ENCODE measurements at places on chromosomes 1 and 21.
A peak's percentile ranks its signal among the peaks of the same experiment; 100 is the strongest.

DNA sequence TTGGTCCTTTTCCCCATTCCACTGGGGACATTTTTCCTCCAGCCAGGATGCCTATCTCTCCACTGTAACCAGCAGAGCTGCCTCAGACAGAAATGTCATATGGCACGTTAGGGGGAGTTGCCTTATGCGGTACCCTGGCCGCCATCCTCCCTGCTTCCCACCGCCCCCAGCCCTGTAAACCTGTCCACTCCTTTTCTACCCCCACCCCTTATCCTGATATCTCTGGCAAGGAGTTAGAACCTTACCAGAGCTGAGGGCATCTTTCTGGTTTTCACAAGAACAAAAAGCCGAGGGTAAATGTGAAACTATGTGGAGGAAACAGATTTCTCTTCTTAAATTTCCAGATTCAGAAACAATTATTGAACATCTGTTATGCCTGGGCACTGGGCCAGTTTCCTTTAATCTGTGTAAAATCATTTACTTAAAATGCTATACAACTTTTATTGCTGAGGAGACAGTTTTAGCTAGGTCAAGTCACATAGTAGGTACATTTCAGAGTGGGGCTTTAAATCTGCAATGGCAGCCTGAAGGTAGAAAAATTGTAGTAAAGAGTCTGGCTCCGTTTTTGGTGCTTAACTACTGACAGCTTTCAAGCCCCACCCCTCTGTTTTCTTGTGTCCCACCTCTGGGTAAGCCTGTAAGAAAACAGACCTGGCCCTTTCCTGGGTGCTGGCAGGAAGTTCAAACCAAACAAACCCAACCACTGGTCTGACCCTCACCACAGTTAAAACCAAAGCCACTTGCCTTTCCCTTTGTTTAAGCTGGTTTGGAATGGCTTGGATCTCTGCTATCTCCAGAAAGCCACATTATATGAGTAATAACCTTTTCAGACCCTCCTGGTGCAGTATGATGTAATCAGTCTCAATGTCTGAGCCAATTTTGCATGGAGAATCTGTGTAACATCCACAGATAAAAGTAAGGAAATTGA is 319.0 kb downstream of the HHAT start:
- no peak overlapping the region for H3K4me3 ChIP-seq
- peaks cover 25% of the 10 kb centered on the region for H3K4me1 ChIP-seq
- no peak overlapping the region for H3K27ac ChIP-seq
- no peaks in the 10 kb centered on the region for H3K36me3 ChIP-seq

DNA sequence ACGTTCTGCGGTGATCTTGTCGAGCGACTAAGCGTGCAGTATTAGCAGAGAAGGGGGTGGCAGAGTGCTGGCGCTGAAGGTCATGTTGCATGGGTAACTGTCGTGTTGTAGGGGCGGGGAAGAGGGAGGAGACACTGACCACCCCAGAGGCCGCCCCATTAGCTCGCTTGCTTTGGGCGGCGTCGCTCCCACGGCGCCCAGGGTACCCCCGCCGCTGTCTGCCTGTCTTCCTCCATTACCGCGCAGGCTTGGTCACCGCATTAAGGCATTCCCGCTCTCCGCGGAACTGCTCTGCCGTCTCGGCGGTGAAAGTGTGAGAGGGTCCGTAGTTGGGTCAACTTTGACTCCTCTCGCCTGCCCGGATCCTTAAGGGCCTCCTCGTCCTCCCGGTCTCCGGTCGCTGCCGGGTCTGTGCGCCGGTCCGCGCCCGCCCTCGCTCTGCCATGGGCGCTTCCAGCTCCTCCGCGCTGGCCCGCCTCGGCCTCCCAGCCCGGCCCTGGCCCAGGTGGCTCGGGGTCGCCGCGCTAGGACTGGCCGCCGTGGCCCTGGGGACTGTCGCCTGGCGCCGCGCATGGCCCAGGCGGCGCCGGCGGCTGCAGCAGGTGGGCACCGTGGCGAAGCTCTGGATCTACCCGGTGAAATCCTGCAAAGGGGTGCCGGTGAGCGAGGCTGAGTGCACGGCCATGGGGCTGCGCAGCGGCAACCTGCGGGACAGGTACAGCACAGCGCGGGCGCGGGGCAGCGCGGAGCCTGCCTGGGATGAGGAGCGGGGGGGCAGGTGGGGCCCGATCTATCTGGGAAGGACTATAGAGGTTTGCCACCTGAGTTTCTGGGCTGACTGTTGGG is at the start of gene MTARC2:
MTARC2 (plus strand) TSS at position 234 of the 846 bp plus-strand sequence; CDS start at position 444, 210 bp downstream.
- H3K4me1 ChIP-seq, result peaks cover 17% of the 10 kb centered on the region
- no peaks in the 10 kb centered on the region for H3K27me3 ChIP-seq
- H3K27ac ChIP-seq, result peak within 1 kb of the TSS; percentile 43
- peak; percentile 84 for DNase-seq
- no peaks in the 10 kb centered on the region for H3K36me3 ChIP-seq

DNA sequence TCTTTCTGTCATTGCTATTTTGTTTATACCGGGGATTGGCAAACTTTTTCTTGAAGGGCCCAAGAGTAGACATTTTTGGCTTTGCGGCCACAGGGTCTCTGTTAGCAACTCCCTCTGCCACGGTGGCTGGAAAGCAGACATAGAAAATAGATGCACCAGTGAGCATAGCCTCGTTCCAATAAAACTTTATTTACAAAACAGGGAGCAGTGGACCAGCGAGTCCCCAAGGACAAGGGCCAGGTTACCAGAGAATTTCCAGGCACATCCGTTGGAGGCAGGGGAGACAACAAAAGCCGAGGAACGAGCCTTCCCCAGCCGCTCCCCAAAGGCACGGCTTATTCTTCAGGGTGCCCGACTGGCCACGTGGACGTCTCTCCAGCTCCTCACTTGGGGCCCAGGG is 26.5 kb downstream of the FAAP20 start:
- H3K27me3 ChIP-seq, result peaks cover 91% of the 10 kb centered on the region
- H3K4me3 ChIP-seq, result no peak overlapping the region
- no peak for DNase-seq

DNA sequence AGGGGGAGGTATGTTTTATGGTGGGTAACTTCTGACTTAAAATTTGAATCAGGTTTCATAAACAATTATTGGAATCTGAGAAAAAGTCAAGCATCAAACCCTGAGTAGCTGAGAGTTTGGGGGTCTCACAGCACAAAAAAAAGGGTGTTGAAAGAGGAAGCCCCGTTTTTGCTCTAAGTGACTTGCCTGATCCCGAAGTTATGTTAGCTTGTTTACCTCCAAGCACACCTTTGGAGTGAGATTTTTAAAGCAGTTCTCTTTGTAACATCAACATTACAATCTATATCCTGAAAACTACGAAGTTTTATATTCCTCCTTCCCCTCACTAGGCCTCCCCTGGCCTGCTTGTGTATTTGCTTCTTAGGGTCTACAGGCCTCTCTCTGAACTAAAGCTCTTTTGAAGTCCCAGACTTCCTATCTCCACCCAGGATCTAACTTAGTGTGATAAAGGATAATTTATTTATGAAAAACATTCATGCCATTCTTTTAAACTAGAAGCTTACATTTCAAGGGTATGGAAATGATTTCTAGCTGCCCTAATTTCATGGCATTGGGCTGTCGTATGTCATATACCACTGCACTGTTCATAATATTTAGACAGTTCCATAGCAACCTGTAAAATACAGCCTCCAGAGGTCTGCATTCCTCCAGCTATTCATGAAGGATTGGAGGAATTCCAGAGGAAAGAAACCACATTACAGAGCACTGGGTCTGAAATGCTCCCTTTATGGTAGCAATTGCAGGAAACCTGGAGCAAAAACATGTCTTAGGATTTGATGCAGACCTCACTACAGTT is 36.1 kb upstream of the RGS1 start:
- DNase-seq, result no peak
- no peaks in the 10 kb centered on the region for H3K36me3 ChIP-seq
- peaks cover 50% of the 10 kb centered on the region for H3K4me1 ChIP-seq
- no peaks in the 10 kb centered on the region for H3K27me3 ChIP-seq
- H3K27ac ChIP-seq, result peak overlapping the region; percentile 92
- H3K4me3 ChIP-seq, result peak overlapping the region; percentile 10

DNA sequence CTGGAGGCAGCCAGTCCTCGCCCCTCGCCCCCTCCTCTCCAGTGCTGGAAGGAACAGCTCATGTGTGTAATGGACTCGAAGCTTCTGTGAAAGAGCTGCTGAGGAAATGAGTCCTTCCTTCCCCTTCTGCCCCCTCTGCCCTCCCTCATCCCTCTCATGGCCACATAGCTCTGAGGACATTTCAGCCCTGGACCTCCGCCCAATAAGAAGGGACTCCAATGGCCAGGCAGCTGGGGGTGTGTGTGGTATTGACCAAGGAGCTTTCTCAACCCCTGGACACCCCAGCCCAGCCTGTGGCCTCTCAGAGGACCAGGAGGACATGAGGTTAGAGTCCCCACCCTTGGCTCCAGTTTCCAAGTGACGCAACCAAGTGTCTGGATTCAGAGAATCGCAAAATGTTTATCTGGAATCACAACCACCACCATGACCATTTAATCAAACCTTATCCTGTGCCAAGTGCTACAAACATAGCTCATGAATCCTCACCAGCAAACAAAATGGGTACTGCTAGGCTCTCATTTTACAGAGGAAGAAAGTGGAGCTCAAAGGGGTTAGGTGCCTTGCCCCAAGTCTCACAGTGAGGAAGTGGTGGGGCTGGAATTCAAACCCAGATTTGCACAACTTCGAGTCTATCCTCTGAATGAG is 47.8 kb upstream of the ECE1 start:
- DNase-seq, result no peak
- no peaks in the 10 kb centered on the region for H3K36me3 ChIP-seq
- H3K27me3 ChIP-seq, result no peaks in the 10 kb centered on the region
- H3K4me1 ChIP-seq, result peaks cover 17% of the 10 kb centered on the region
- H3K4me3 ChIP-seq, result no peak overlapping the region
- no peak overlapping the region for H3K27ac ChIP-seq

DNA sequence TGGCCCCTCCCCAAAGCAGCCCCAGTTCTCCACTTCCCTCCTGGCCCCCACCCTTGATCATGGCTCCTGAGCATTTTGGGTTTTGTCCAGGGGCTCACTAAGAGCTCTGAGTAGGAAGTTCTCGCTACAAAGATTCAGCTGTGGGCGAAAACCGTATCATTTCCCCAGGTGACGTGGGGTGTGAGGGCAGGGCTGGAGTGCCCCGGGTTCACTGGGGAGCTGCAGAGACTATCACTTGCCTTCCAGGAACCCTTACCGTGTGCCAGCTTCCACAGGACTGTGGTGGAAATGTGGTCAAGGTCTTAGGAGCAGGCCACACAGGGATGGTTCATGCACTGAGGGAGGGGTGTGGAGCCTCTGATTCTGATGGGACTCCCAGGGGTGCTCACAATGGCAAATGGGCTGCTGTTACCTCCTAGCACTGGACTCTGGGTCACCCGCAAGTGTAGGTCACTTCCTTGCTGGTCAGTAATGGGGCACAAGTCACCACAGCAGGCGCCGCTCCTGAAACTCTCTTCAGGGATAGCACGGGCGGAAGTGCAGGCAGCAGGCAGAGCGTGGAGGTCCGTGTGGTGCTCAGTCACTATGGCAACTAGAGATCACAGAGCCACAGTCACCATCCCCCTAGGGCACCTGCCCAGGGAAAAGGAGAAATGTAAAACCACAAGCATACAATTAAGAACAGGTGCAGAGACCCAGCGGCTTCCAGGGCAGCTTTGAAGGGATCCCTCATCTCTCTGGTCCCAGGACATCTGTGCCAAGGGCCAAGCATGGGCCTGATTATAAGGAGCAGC is 35.4 kb downstream of the RSPH1 start:
- H3K36me3 ChIP-seq, result no peaks in the 10 kb centered on the region
- peak; percentile 96 for DNase-seq
- no peak overlapping the region for H3K4me3 ChIP-seq
- H3K27me3 ChIP-seq, result peaks cover 12% of the 10 kb centered on the region
- peaks cover 39% of the 10 kb centered on the region for H3K4me1 ChIP-seq
- H3K27ac ChIP-seq, result peak overlapping the region; percentile 63

DNA sequence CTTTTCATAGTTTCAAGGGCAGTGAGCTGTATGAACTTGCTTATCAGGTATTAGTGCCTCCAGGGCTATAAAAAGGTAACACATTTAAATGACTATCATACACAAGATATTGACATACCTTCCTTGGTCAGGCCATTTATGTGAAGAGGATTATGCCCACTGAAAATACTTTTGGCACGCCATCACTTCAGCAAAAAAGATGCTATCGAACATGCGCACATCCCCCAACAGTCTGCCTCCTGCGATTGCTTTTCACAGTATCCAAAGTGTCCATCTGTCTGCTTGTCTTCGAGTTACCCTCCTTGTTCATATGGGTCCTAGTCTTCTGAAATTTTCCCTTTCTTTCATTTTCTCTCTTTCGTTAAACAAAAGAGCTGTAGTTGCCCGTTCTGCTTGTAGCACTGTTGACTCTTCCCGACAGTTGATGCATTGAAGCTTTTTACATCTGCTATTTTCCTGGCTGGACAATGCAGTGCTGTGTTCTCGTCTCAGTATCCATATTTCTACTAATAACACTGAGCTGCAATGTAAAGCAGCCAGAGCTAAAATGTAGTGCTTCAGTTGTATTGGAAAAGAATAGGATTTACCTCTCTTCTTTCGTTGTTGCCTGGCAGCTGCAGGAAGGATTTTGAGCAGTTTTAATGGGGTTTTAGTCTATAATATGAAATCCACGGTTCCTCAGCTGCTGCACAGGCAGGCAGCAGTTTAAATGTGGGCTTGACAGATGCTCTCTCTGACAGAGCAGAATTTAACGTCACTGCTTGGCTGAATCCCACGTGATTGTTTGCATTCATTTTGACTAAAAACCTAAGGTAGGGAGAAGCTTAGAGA is at the start of gene B3GALT2:
B3GALT2 (minus strand) TSS at position 713 of the 831 bp plus-strand sequence. CDS start 5,051 bp downstream, outside the sequence.
- H3K36me3 ChIP-seq, result no peaks in the 10 kb centered on the region
- H3K27ac ChIP-seq, result no peak within 1 kb of the TSS
- DNase-seq, result no peak
- peaks cover 14% of the 10 kb centered on the region for H3K4me1 ChIP-seq

- H3K4me3 ChIP-seq, result peak overlapping the region; percentile 60
- no peaks in the 10 kb centered on the region for H3K4me1 ChIP-seq
- no peak overlapping the region for H3K27ac ChIP-seq
- no peak for DNase-seq
Observed at GRCh38 chr1:151992303-151993083, 1.2 kb downstream of the S100A10 start.

DNA sequence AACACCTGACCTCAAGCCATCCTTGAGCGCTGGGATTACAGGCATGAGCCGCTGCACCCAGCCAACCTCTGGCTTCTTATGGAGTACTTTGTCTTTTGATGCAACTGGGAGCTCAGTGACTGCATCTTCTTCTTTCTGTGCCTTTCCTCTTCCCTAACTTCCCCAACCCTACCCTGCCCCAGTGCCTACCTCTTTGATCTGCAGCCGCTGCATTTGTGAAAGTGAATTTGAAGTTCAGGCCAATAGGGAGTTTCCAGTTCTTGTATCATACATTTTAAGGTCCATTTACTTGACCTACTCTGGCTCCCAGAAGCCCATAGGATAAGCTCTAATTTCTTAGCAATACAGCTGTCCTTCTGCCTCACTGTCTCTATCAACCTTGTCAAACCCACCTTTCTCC is 52.2 kb downstream of the KCNC4 start:
- no peak overlapping the region for H3K4me3 ChIP-seq
- no peak overlapping the region for H3K27ac ChIP-seq
- no peak for DNase-seq
- H3K4me1 ChIP-seq, result peaks cover 11% of the 10 kb centered on the region

All from MM.1S (cell line).